Type B pancreatic cell (in vitro differentiated cells): ENCODE measurements at places on chromosomes 1 and 21. TPM values are rescaled to one million over a fixed set of nuclear protein-coding genes. Genes with fewer than 3 reads are reported as not detected.
A peak's percentile ranks its signal among the peaks of the same experiment; 100 is the strongest.

Gene PLA2G2A
- total RNA-seq, result 26.1 and 53.2 TPM in 2 replicates

Gene WNT9A
- total RNA-seq, result 3.0 and 4.3 TPM in 2 replicates

Gene RYR2
- 0.58 and 1.0 TPM in 2 replicates for total RNA-seq

Gene FMN2
- 2.4 and 4.3 TPM in 2 replicates for total RNA-seq

Gene CFAP45
- 1.0 and 2.8 TPM in 2 replicates for total RNA-seq

Gene ADORA1
- 0.40 and 2.7 TPM in 2 replicates for total RNA-seq

Gene SIM2
- total RNA-seq, result 0.50 and 14.8 TPM in 2 replicates

Gene IFI44
- total RNA-seq, result 3.8 and 4.8 TPM in 2 replicates

Gene OR2L2
- total RNA-seq, result 0.07 and 0.14 TPM in 2 replicates

Gene GJB3
- total RNA-seq, result 6.5 and 19.5 TPM in 2 replicates

Gene ERG
- 6.8 TPM in 1 of 2 replicates, not detected in the other for total RNA-seq

Gene TMEM61
- total RNA-seq, result 2.9 and 3.8 TPM in 2 replicates

Gene LIPI
- total RNA-seq, result not detected in 2 replicates

Gene KLHDC9
- total RNA-seq, result 14.1 and 14.3 TPM in 2 replicates

Gene SPRR1B
- 93.7 and 274 TPM in 2 replicates for total RNA-seq

DNA sequence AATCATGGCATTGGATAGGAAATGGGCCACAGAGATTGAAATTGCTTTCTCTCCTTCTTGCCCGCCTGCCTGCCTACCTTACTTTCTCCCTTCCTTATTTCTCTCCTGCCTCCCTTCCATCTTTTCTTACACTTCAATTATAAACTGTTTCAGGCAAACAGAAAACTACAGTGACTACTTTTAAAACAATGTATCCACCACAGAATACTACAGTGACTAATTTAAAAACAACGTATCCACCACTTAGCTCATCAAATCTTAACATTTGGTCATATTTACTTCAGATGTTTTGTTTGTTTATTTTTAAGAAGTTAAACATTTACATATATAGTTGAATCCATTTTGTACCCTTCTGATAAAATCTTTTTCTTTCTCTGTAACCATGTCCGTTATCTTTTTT, 54.4 kb downstream of the SNRPE start:
- H3K4me1 ChIP-seq, result no peaks in the 10 kb centered on the region
- no peak for DNase-seq
- H3K36me3 ChIP-seq, result no peaks in the 10 kb centered on the region
- H3K27me3 ChIP-seq, result no peaks in the 10 kb centered on the region

DNA sequence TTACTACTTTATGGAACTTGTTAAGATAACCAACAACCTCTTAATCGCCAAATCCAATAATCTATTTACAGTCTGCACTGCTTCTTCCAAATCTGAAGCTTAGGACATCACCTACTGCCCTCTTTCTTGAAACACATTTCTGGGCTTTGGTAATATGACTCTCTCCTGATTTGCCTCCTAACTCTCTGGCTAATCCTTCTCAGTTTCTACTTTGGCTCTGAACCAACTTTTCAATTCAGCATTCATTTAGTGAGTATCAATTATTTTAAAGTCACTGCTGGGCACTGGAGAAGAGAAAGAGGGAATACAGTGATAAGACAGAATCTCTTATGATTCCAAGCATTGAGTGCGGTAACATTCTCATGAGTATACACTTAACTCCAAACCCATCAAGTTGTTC, 275.0 kb downstream of the AKT3 start:
- no peaks in the 10 kb centered on the region for H3K4me1 ChIP-seq
- no peak for DNase-seq
- H3K27me3 ChIP-seq, result no peaks in the 10 kb centered on the region
- H3K36me3 ChIP-seq, result peaks cover 5% of the 10 kb centered on the region
- H3K27ac ChIP-seq, result no peak overlapping the region
- H3K4me3 ChIP-seq, result no peak overlapping the region

GRCh38 chr1:27970401-27970800, 10.6 kb downstream of the XKR8 start:
- peaks cover 13% of the 10 kb centered on the region for H3K4me1 ChIP-seq
- no peak overlapping the region for H3K4me3 ChIP-seq
- no peak overlapping the region for H3K27ac ChIP-seq
- peak; percentile 37 for DNase-seq

- H3K4me1 ChIP-seq, result no peaks in the 10 kb centered on the region
- no peak for DNase-seq
- no peak overlapping the region for H3K27ac ChIP-seq
- no peak overlapping the region for H3K4me3 ChIP-seq
- H3K36me3 ChIP-seq, result no peaks in the 10 kb centered on the region
Observed at GRCh38 chr21:15084668-15085067, 19.9 kb upstream of the NRIP1 start.

DNA sequence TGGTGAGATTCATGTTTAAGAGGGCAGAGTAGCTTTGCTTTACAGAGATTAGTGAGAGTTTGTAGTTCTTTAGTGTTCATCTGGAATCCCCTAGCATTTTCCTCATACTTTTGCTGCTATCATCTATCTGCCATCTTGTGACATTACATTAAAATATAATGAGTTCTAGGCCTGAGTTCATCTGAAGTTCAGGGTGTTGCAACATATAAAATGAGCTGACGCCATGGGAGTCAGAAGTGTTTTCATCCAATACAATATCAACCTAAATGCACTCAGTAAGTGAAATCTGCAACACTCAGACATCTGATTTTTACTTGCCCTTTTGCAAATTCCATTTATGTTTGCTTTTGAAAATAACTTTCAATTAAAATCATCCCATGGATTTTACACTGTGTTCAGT, 153.8 kb downstream of the NTNG1 start:
- H3K4me1 ChIP-seq, result peaks cover 13% of the 10 kb centered on the region
- H3K27me3 ChIP-seq, result no peaks in the 10 kb centered on the region
- no peaks in the 10 kb centered on the region for H3K36me3 ChIP-seq
- no peak overlapping the region for H3K4me3 ChIP-seq
- no peak for DNase-seq
- peak overlapping the region; percentile 29 for H3K27ac ChIP-seq

DNA sequence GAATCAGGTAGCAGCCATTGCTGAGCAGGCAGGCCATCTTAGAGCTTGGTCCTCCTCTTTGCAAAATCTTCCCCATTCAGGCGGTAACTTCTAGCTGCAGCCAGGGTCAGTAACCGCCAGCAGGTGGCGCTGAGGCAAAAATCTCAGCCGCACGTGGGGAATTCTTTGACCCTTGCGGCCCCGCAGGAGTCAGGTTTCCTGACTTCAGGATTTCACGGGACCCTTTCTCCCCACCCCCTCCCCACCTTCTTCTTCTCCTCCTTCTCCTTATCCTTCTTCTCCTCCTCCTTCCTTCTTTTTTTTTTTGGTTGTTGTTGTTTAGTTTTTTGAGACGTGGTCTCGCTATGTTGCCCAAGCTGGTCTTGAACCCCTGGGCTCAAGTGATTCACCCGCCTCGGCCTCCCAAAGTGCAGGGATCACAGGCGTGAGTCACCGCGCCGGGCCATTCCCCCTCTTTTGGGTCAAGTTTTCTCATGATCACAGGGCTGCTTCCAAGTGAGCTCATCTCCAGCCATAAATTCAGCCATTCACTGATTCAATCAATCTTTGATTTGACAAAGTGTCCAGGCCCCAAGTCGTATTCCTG, 33.4 kb upstream of the TENT5B start:
- H3K36me3 ChIP-seq, result no peaks in the 10 kb centered on the region
- peak; percentile 80 for DNase-seq
- no peaks in the 10 kb centered on the region for H3K27me3 ChIP-seq
- H3K4me1 ChIP-seq, result peaks cover 17% of the 10 kb centered on the region
- H3K27ac ChIP-seq, result no peak overlapping the region
- H3K4me3 ChIP-seq, result no peak overlapping the region

GRCh38 chr1:177287994-177288393, 117.2 kb downstream of the BRINP2 start:
- H3K4me3 ChIP-seq, result no peak overlapping the region
- no peak for DNase-seq
- H3K27ac ChIP-seq, result no peak overlapping the region

DNA sequence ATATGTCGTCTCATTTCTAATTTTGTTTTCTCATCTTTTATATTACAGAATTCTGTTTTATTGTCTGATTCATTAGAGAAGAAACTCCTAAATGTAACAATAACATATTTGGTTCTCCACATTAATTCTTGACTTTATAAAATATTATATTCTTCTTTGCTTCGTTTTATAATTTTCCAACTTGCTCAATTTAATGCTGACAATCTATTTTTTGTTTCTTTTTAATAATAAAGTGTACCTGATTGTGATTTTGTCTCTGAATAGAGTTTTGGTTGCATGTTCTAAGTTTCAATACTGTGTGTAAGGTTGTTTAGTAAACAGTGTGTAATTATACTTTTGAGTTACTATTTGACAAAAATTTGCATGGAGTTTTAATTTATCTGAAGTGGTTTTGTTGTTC, 131.0 kb upstream of the C1orf105 start:
- no peak overlapping the region for H3K27ac ChIP-seq
- H3K27me3 ChIP-seq, result no peaks in the 10 kb centered on the region
- no peak overlapping the region for H3K4me3 ChIP-seq
- peaks cover 4% of the 10 kb centered on the region for H3K4me1 ChIP-seq

GRCh38 chr21:32233055-32233546, 45.7 kb downstream of the MIS18A start:
- no peaks in the 10 kb centered on the region for H3K36me3 ChIP-seq
- H3K27me3 ChIP-seq, result no peaks in the 10 kb centered on the region
- no peaks in the 10 kb centered on the region for H3K4me1 ChIP-seq
- no peak overlapping the region for H3K4me3 ChIP-seq

DNA sequence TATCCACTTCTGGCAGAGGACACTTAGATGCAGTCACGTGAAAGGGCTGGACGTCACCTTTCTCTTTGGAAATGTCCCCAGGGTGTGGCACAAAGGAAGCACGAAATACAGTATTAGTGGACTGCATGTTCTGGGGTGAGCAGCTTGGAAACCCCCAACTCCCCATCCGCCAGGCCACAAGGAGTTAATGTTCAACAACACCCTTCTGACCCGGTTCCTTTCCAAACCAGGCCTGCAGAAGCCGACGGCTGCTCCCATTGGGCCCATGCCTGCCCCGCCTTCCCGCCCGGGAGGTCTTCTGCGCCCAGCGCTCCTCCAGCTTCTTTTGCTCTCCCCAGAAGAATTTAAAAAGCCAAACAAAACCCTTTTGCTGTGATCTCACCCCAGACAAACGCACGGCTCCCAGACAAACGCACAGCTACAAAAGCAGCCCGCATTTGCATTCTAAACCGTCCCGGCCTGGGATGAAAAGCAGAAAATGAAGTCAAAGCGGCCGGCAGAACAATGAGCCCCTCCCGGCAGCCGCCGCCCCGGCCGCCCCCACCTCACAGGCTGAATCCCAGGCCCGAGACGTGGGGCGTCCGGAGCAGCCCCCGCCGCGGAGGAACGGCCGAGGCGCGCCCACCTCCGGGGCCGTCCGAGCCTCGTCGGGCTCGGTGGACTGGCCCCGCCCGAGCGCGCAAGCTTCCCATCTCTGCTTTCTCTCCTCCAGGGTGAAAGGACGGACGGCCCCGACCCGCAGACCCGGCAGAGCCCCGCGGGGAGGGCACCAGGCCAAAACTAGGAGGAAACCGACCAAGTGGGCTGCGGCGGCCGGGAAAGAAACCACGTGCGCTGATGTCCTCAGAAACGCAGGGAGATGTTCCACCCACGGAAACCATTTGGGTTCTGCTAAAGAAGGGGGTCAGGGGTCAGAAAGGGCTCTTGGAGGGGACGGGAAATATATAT, 101.9 kb downstream of the PLPP3 start:
- H3K27me3 ChIP-seq, result peaks cover 9% of the 10 kb centered on the region
- DNase-seq, result no peak
- no peak overlapping the region for H3K27ac ChIP-seq
- peak overlapping the region; percentile 87 for H3K4me3 ChIP-seq
- no peaks in the 10 kb centered on the region for H3K36me3 ChIP-seq

DNA sequence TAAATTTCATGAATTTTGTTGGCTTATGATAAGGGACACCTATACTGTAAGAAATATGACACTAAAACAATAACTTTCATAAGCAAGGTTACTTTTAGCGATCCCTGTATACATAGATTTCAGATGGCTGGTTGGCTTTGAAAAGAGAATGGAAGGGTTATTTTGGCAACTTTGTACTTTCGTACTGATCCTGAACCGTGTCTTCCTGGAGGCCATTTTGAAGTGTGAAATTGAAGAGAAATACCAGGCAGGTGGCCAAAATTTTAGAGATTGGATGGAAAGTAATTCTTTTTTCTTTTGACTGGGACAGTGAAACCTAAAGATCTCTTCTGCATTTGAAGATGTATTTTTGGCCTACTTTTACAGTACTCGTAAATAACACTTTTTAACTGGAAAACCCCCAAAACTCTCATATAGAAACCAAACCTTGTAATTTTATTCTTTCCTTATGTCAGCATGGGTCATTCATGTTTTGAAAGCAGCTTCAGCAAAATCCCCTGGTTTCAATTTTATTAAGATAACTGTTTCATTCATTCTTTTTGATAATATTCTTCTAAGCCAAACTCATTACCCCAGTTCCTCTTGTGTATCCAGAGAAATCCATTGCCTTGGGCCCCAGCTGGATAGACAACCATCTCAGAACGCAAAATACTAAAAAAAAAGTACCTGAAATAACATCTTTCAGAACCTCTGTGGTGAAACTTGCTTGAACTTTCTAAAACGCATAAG, 38.4 kb upstream of the ZNF281 start:
- H3K36me3 ChIP-seq, result no peaks in the 10 kb centered on the region
- no peak overlapping the region for H3K27ac ChIP-seq
- no peak for DNase-seq
- no peak overlapping the region for H3K4me3 ChIP-seq
- peaks cover 5% of the 10 kb centered on the region for H3K4me1 ChIP-seq
- H3K27me3 ChIP-seq, result peaks cover 4% of the 10 kb centered on the region

GRCh38 chr1:20382711-20383110, 92.0 kb downstream of the VWA5B1 start:
- DNase-seq, result no peak
- H3K36me3 ChIP-seq, result no peaks in the 10 kb centered on the region
- peaks cover 75% of the 10 kb centered on the region for H3K27me3 ChIP-seq
- H3K4me1 ChIP-seq, result peaks cover 5% of the 10 kb centered on the region
- H3K4me3 ChIP-seq, result no peak overlapping the region

- H3K36me3 ChIP-seq, result peaks cover 6% of the 10 kb centered on the region
- no peak overlapping the region for H3K4me3 ChIP-seq
- H3K27ac ChIP-seq, result no peak overlapping the region
Observed at GRCh38 chr1:84581648-84582047, 7.4 kb upstream of the CTBS start.

GRCh38 chr1:22452481-22452957, 868 bp downstream of the ZBTB40 start:
- H3K4me3 ChIP-seq, result peak overlapping the region; percentile 93
- H3K27ac ChIP-seq, result peak overlapping the region; percentile 94
- no peaks in the 10 kb centered on the region for H3K36me3 ChIP-seq
- no peak for DNase-seq
- H3K4me1 ChIP-seq, result peaks cover 48% of the 10 kb centered on the region

- H3K4me1 ChIP-seq, result peaks cover 20% of the 10 kb centered on the region
- H3K27ac ChIP-seq, result no peak overlapping the region
- no peaks in the 10 kb centered on the region for H3K27me3 ChIP-seq
- H3K4me3 ChIP-seq, result no peak overlapping the region
- DNase-seq, result no peak
- H3K36me3 ChIP-seq, result peaks cover 3% of the 10 kb centered on the region
Observed at GRCh38 chr1:23400324-23401114, 24.0 kb downstream of the TCEA3 start.

- no peak overlapping the region for H3K4me3 ChIP-seq
- peaks cover 24% of the 10 kb centered on the region for H3K4me1 ChIP-seq
- no peak overlapping the region for H3K27ac ChIP-seq
- no peaks in the 10 kb centered on the region for H3K27me3 ChIP-seq
- H3K36me3 ChIP-seq, result peaks cover 10% of the 10 kb centered on the region
Observed at GRCh38 chr1:180646093-180646492, 14.3 kb downstream of the XPR1 start.

GRCh38 chr1:16224472-16224871, 12.0 kb upstream of the ARHGEF19 start:
- no peak overlapping the region for H3K27ac ChIP-seq
- H3K4me1 ChIP-seq, result peaks cover 4% of the 10 kb centered on the region
- H3K4me3 ChIP-seq, result no peak overlapping the region
- H3K27me3 ChIP-seq, result peaks cover 50% of the 10 kb centered on the region
- DNase-seq, result no peak
